ENCODE measurements at places on chromosomes 11 and 22. TPM values are rescaled to one million over a fixed set of nuclear protein-coding genes. Genes with fewer than 3 reads are reported as not detected.

DNA sequence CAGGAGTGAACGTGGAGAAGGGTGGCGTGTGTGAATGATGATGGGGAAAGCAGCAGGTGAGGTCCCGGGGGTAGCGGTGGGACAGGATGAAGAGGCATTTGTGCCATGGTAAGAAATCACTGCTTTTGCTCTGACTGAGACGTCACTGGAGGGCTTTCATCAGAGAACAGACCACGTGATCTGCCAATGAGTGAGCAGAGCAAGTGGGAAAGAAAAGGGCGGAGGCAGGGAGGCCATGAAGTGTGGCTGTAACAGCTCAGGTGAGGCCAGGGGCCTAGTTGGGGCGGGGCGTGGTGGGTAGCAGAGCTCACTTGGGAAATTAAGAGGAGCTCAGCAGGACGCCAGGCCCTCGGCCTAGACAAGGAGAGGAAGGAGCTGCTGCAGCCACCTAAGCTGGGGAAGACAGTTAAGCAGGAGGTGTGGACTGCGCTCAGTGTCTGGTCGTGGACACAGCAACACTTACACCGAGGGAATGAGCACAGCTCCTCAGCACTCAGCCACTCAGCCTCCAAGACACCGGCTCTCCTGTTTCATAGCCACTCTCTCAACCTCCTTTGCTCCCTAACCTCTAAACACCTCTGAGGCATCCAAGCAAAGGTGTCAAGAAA lies 14.1 kb upstream of the TMEM121B start:
- peak; percentile 44 for DNase-seq

- DNase-seq: peak; percentile 48
Measured at GRCh38 chr22:38728871-38729796, 23.4 kb downstream of the GTPBP1 start.

- DNase-seq: no peak
Measured at GRCh38 chr11:23973244-23973643, 523.6 kb upstream of the LUZP2 start.

DNA sequence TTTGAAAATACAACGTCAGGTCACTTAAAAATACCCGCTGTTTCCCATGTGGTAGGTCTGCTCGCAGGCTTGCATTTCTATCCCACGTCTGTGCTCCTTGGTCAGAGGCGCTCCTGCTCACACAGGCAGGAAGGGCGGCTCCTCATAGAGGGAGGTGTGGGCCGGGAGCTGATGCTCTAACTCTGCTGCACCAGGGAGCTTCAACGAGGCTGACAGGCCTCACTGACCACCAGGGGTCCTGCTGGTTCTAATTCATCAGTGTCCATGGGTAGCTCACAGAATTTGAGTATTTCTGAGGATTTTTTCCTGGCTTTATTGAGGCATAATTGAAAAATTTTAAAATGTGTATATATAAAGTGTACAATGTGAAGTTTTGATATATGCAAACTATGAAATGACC lies 68.5 kb downstream of the PIWIL3 start:
- no peak for DNase-seq

DNA sequence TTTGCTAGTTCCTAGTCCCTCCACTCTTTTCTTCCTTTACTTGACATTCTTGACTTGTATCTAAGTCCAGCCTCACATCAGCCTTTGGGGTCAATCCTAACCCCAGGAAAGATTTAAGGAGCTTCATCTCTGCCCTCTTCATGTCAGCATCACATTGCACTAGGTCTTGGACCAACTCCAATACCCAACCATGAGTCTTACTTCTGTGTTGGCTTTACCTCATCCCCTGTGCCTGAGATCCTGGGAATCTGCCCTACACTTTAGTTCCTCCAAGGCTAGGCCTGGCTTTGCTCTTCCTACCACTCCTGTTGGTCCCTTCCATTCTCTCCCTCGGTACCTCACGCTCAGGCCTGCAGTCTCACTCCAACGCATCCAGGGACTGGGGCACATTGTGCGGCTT lies 117.0 kb downstream of the SLC1A2 start:
- DNase-seq: no peak

DNA sequence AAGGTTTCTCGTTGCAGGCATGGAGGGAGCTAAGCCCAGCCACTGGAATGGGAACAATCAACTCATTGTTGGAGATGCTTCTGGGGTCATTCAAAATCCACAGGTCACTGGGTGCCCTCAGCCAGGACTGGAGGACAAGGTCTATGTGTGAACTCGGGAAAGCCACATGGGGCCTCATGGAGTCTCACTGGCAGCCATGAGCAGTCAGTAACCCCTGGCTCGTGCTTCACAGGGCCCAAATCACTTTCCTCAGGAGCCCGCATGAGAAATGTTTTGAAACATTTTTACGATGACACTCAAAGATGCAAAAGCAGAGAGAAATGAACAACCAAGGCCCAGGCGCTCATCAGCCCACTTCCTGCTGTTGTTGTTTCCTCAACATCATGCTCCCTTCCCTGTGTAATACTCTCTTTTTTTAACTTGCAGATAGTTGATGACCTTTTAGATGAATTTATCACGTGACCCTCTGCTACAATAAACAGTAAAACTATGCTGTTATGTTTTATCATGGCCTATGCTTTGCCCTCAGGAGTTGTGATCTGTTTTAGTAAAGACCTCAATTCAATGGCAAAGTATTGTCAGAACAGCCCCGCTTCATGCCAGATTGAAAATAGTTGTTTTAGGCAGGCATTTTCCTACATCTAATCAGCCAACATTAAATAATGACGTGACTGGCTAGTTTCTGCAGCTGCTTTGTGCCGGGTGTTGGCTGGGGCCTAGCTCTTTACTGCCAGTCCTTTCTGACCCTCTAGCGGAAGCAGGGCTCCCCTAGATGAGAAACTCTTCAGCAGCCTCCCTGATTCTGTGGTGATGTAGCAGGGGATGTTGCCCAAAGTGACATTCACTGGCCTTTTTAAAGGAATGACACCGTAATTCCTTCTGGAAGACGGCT lies 39.7 kb downstream of the ADAMTS15 start:
- no peak for DNase-seq

- DNase-seq: peak; percentile 97
Measured at GRCh38 chr22:37676736-37677492, 1.5 kb downstream of the LGALS1 start.

GRCh38 chr11:67647471-67647870 lies 3.1 kb downstream of the ACY3 start:
- no peak for DNase-seq

GRCh38 chr11:116177521-116178210 lies 595.1 kb downstream of the BUD13 start:
- no peak for DNase-seq

DNA sequence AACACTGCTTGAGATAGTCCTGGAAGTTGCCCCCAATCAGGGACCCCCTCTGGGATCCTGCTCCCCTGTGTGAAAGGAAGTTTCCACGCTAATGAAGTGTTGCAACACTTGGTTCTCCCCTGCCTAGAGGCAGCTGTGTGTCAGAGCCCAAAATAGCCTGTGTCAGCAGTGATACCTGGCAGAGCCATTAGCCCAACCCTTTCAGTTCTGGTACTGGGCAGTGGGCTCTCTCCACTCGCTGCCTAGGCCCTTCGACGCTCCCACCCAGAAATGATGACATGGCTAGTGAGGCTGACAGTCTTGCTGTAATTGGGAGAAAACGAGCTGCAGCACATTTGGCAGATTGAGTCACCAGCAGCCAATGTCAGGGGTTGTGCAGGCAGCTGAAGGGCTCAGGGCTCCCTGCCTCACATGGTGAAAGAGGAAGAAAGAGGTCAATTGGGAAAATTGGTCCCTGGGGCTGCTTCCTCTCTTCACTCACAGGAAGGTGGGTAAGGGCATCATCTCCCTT lies 1.4 kb upstream of the NXF1 start:
- no peak for DNase-seq

DNA sequence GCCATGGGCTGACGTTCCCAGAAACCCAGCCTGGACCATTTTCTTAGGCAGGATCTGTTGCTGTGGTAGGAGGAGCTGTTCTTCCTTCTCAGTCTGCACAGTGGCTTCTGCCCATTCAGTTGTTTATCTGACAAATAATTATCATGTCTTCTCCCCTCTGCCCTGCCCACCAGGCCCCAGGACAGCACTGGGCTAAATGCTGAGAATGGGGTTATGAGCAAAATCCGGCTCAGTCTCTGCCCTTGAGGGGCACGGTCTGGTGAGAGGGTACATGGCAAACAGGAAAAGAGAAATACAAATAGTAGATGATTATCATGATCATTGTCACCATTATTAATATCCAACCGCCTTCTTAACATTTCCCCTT lies 42.9 kb downstream of the C11orf96 start:
- no peak for DNase-seq

- DNase-seq: peak; percentile 76
Measured at GRCh38 chr11:14974515-14975251, 2.5 kb upstream of the CALCA start.

DNA sequence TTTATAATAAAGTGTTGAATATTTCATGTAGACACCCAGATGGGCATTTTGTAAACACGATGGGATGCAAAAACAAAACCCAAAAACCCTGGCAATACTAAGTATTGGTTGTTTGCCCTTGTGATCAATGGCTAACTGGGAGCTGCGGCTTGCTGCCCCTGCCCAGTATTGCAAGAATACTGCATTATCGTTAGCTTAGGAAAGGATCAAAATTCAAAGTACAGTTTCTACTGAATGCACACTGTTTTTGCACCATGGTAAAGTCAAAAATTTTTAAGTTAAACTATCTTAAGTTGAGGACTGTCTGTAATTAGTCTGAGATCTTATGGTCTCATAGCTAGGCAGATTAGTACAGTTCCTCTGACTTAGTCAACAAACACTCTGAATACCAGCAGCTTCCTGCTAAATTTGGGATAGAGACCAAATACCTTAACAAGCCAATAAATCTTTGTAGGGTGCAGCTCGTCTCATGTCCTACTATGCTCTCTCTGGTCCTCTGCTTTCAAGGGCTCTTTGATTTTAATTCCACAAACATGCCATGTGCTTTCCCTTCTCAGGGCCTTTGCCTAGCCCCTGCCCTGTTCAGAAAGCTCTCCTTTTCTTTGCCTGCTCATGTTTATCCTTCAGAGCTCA lies 4.0 kb downstream of the CCDC90B start:
- DNase-seq: no peak

DNA sequence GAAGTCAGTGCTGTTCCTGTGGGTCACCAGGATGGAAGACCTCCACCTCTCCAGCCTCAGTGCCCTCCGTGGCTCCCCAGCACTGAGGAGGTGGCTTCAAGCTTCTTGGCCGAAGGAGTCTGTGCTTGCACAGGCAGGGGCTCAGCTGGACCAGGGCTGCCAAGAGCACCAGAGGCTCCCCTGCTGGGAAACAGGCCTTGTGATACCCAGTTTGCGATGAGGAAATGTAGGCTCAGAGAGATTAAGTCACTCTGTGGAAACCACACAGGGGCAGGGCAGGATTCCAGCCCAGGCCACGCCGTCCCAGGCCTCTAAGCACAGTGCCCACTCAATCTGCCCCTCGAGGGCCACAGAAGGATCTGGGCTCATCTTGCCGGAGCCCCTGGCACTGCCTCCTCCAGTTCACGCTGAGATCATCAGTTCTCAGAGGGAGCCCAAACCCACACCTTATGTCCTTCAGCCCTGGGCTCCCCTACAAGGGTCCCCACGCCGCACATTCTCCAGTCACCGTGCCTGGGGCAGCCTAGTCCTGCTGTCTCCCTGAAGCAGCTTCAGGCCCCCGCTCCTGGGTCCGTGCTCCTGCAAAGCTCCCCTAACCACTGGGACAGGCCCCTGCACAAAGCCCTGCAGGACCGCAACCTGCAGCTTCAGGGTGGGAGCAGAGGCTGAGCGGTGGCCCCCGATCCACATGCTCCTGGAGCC lies 21.6 kb downstream of the ANO1 start:
- no peak for DNase-seq

DNA sequence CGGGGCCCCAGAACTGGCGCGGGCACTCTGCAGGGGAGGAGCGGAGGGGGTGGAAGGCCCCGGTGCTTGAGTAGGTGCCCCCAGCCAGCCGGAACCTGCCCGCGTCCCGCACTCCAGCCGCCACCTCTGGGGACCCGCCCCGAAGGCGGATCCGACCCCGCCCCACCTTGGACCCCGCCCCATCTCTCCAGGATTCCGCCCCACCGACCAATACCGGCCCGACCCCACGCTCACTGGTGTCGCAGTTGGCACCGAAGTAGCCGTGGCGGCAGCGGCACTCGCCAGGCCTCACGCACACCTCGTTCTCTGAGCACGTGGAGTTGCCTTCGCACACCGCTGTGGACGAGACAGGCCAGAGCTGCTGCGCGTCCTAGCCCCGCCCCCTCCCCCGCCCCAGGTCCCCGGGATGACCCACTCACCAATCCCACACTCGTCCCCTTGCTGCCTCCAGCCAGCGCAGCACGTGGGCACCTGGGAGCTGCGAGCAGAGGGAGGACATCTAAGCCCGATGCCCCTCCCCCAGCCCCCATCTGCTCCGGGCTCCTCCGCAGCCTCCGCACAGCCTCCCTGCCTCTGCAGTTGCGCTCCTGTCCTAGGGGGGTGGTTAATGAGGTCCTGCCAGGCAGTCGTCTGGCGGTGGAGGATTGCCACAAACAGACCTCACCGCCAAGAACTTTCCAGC lies 6.0 kb downstream of the SCARF2 start:
- DNase-seq: peak; percentile 82

- DNase-seq: peak; percentile 75
Measured at GRCh38 chr11:126188332-126189108, 22.9 kb downstream of the RPUSD4 start.

GRCh38 chr11:108927791-108928545 lies 263.1 kb downstream of the DDX10 start:
- DNase-seq: no peak

GRCh38 chr22:39546889-39547586 lies 14.5 kb upstream of the RPS19BP1 start:
- no peak for DNase-seq

GRCh38 chr11:114110952-114111947 lies 51.7 kb downstream of the ZBTB16 start:
- no peak for DNase-seq

DNA sequence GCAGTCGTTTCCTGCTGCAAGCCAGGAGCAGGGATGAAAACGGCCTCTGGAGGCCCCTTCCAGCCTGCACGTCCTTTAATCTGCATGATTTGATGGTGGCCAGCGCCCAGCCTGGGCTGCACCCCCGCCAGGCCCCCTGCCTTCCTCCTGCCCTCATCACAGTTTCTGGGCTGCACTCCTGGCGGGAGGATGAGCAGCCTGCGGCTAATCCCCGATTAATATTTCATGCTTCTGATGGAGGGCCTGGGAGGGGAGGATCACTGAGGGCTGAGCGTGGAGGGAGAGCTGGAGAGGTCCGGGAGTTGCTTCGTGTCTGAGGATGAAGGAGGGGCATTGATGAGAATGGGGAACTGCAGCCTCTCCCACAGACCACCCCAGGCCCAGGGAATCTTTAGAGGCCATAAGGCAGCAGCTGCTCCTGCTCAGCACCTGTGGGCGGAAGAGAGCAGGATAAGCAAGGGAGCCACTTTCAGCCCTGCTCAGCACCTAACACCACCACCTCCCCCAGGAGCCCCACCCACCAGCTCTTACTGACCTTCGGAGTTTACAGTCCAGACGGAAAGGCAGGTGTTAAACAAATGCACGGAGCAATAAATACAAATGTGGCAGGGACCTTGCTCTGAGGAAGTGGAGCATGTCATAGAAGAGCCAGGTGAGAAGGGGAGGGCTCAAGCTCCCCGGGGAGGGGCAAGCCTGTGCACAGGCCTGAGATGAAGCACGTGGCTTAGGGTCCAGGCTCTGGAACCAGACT lies 135.0 kb upstream of the NECTIN1 start:
- DNase-seq: peak; percentile 38

The KIRREL3 gene
- total RNA-seq: 5.4 TPM

The TESMIN gene
- 4.6 TPM for total RNA-seq

The SRSF8 gene
- 48.2 TPM for total RNA-seq

The TH gene
- total RNA-seq: not detected

The GAS2 gene
- total RNA-seq: 2.3 TPM

The KCNK4 gene
- total RNA-seq: not detected

The DUSP8 gene
- total RNA-seq: 5.9 TPM

The GRAP2 gene
- total RNA-seq: 35.1 TPM

All from spleen (tissue), 13 donors.